Osteocyte (in vitro differentiated cells): ENCODE measurements at places on chromosomes 16 and 17.
A peak's percentile ranks its signal among the peaks of the same experiment; 100 is the strongest.

- no peaks in the 10 kb centered on the region for H3K27me3 ChIP-seq
- H3K4me3 ChIP-seq = peak overlapping the region; percentile 98
- H3K4me1 ChIP-seq = peaks cover 39% of the 10 kb centered on the region
- peaks cover 12% of the 10 kb centered on the region for H3K36me3 ChIP-seq
- no peak for DNase-seq
- H3K27ac ChIP-seq = peak overlapping the region; percentile 93
Observed at GRCh38 chr16:56450275-56450985, 702 bp downstream of the NUDT21 start.

DNA sequence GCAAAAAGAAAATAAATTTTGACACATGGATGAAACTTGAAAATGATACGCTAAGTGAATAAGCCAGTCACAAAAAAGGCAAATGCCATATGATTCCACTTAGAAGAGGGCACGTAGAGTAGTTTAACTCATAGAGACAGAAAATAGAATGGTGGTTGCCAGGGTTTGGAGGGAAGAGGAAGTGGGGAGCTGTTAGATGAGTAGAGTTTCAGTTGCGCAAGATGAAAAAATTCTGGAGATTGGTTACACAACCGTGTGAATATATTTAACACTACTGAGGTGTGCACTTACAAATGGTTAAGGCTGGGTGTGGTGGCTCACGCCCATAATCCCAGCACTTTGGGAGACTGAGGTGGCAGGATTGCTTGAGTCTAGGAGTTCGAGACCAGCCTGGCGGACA is 93.4 kb upstream of the TMEM132E start:
- no peaks in the 10 kb centered on the region for H3K4me1 ChIP-seq
- H3K4me3 ChIP-seq = no peak overlapping the region
- H3K36me3 ChIP-seq = no peaks in the 10 kb centered on the region
- DNase-seq = no peak
- no peak overlapping the region for H3K27ac ChIP-seq
- H3K27me3 ChIP-seq = no peaks in the 10 kb centered on the region

DNA sequence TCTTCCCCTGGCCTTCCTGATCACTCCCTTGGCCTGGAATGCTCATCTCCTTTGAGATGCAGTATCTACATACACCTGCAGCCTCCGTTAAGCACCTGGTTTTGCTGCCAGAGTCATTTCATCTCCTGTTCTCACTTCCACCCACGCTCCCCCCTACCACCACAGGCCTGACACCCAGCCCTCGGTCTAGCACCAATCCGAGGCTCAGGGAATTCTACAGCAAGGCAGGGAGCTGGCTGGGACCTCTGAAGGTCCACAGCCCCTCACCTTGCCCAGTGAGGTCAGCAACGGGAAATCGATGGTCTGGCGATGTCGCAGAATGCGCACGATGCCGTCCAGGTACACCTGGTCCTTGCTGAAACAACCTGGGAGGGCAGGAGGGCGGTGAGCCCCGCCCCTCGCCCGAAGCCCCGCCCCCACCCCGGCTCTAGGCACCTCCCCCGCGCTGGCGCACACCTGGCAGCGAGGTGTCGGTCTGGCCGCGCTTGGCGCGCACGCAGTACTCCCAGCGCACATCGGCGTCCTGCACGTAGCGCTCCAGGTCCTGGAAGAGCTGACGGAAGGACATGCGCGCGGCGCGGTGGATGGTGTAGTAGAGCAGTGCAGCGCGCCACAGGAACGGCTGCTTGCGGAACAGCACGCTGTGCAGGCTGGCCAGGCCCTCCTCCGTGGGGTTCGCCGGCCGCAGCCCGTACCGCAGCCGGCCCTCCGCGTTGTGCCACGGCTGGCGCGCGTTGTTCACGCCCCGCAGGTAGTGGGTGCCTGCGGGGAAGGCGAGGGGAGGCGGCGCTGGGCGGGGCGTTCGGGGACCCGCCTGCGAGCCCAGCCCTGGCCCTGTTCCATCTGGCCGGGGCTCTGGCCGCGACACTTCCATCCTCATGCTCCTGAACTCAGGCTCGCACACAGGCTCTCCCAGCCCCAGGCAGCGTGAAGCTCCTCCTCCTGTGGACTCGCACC is 5.7 kb downstream of the MATCAP1 start:
- no peaks in the 10 kb centered on the region for H3K36me3 ChIP-seq

GRCh38 chr16:13959626-13960025 is 39.7 kb downstream of the ERCC4 start:
- H3K36me3 ChIP-seq = no peaks in the 10 kb centered on the region
- H3K27me3 ChIP-seq = peaks cover 12% of the 10 kb centered on the region
- H3K4me1 ChIP-seq = peaks cover 59% of the 10 kb centered on the region
- no peak overlapping the region for H3K4me3 ChIP-seq

GRCh38 chr17:73304971-73305812 is 6.6 kb downstream of the CDC42EP4 start:
- peak overlapping the region; percentile 70 for H3K4me3 ChIP-seq
- DNase-seq = peak; percentile 91
- no peaks in the 10 kb centered on the region for H3K36me3 ChIP-seq
- H3K4me1 ChIP-seq = peaks cover 73% of the 10 kb centered on the region

DNA sequence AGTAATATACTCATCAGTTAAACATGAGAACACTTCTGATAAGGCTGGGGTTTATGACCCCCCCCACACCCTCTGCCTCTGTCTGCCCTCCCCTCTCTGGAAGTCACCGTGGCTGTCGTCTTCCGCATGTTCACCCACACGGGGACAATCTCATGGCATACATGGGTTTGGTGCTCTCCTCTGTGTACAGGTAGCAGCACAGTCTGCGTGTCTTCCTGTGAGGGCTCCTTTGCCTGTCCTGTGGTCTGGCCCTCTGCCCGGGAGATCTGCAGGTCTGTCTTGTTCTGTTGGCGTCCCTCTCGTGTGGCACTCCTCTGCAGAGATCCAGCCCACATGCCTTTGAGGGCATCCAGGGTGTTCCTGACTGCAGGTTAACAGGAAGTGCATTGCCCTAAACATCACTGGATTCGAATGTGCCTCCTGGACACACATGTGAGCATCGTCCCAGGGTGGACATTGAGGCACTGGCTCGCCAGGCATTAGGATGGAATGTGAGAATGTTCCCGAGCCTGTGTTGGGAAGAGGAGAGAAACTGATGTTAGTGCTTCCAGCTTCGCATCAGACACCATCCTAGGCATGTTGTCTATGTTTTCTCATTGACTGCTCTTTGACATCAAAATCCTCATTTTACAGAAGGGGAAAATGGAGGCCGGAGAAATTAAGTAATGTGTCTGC is 54.5 kb downstream of the NKD1 start:
- no peak overlapping the region for H3K27ac ChIP-seq
- H3K4me1 ChIP-seq = peaks cover 17% of the 10 kb centered on the region
- no peak for DNase-seq
- H3K4me3 ChIP-seq = no peak overlapping the region

- no peaks in the 10 kb centered on the region for H3K36me3 ChIP-seq
- H3K4me1 ChIP-seq = peaks cover 2% of the 10 kb centered on the region
- H3K27ac ChIP-seq = no peak overlapping the region
- H3K27me3 ChIP-seq = peaks cover 39% of the 10 kb centered on the region
- H3K4me3 ChIP-seq = no peak overlapping the region
Observed at GRCh38 chr17:7992516-7992915, 9.9 kb upstream of the GUCY2D start.

DNA sequence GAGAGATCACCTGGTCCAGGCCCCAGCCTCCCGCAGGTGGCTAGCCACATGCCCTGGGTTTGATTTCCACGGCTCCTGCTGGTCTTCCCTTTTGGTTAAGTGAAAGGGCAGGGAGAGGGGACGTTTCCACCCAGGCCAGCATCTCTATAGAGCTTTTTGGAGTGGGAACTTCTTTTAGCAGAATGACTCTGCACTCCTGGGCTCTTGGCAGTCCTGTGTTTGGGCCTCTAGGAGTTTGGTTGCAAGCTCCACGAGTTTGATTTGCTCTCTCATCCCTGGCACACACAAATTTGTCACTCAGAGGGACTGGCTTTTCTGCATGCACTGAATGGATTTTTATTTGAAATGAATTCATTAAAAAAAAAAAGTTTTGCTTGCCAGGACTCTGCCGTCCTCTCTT is 32.8 kb downstream of the MSI2 start:
- no peak overlapping the region for H3K27ac ChIP-seq
- DNase-seq = no peak
- peaks cover 48% of the 10 kb centered on the region for H3K4me1 ChIP-seq

DNA sequence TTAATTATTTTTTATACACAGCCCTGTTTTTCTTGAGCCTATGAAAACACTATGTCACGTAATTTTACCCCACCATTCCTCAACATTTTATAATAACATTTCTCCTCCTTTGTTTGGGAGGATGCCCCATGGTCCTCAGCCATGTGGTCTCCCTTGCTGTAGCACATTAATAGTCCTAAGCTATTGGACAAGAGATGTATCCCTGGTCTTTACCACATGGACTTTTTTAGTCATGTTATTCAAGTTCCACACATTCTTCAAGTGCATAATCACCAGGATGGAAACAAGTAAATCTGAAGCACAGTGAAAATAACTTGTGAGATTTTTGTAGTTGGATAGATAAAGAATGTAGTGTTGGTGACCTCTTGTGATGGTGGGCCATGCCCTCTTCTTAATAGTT is 2.0 kb upstream of the KRTAP2-3 start:
- DNase-seq = no peak
- H3K4me3 ChIP-seq = no peak overlapping the region
- H3K27ac ChIP-seq = peak overlapping the region; percentile 90
- H3K36me3 ChIP-seq = no peaks in the 10 kb centered on the region
- H3K4me1 ChIP-seq = peaks cover 49% of the 10 kb centered on the region

GRCh38 chr16:1341495-1342420 is 8.3 kb downstream of the BAIAP3 start:
- H3K27ac ChIP-seq = no peak overlapping the region
- peaks cover 5% of the 10 kb centered on the region for H3K27me3 ChIP-seq
- peaks cover 9% of the 10 kb centered on the region for H3K4me1 ChIP-seq
- no peaks in the 10 kb centered on the region for H3K36me3 ChIP-seq
- DNase-seq = no peak

DNA sequence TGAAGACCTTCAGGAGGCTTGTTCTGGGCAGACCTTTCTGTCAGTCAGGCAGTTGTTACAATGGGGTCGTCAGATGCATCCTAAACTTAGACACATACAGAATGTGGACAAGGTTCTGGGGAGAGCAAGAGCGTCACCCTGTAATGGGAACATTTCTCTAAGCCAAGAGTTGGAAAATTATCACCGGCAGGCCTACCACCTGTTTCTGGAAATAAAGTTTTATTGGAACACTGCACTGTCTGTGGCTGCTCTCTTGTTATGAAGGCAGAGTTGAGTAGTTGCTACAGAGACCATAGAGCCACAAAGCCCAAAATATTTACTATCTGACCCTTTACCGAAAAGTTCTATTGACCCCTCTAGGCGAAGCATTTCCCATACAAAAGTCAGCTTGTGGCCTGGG is 106.2 kb downstream of the CPPED1 start:
- no peak overlapping the region for H3K27ac ChIP-seq
- DNase-seq = no peak
- H3K27me3 ChIP-seq = no peaks in the 10 kb centered on the region
- no peak overlapping the region for H3K4me3 ChIP-seq
- no peaks in the 10 kb centered on the region for H3K4me1 ChIP-seq

DNA sequence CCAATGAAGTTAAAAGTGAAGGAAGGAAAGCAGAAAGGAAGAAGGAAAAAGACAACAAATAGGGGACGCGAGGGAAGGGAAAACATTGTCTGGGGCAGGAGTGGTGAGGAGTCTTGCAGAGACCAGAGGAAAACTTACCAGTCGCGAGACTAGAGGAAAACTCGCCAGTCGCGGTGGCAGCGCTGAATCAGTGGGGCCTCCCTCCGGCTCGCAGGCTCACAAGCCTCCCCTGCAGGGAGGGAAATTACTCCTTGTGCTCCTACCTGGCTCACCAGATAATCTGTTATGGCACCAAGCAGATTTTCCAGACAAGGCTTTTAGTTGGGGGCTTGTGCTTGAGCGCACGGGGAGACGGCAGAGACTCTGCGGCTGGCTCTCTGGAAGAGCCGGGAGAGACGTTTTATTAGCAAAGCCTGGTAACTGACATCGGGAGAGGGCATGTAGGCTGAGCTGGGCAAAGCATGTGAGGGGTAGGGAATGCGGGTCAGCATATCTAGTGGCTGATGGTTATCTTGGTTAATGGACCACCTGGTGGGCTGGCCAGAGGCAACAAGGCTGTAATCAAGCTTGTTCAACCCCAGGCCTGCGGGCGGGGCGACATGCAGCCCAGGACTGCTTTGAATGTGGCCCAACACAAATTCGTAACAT is 37.1 kb downstream of the LCMT1 start:
- no peak for DNase-seq
- H3K27ac ChIP-seq = no peak overlapping the region
- H3K4me3 ChIP-seq = no peak overlapping the region
- no peaks in the 10 kb centered on the region for H3K4me1 ChIP-seq

DNA sequence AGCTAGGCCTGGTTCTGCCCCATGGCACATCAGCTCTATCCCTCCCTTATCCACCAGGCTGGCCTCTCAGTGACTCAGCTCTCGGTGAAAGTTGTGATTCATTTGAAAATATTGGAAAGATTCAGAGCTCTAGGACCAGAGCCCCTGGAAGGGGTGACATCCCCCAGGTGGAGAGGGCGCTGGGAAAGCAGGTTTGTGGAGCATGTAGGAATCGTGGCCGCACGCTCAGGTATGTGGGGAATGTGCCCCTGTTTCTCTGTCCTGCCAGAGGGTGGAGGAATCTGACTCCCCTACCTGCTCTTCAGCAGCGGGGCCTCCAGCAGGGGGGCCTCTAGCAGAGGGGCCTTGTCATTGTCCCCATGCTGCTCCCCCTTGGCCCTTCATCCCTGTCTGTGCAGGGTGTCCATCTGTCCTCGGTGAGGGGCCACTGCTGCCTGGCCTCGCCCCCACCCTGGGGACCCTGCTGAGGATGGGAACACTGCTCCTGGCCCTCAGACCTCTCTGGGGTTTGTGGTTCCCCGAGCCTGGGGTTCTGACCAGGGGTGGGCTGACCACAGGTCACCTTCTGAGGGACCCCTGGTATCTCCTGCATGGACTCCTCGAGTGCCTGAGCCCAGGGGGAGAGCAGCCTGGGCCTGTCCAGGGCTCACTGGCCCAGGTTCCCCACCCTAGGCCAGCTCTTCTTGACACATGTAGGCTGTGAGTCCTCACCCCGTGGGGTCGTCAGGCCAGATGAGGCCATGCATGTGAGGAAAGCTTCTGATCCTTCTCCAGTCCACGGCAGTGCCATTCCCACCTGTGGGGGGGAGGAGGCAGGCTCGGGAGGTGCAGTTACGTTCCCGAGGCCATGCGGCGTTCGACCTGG is 47.5 kb downstream of the NT5M start:
- H3K4me1 ChIP-seq = peaks cover 12% of the 10 kb centered on the region
- no peak overlapping the region for H3K4me3 ChIP-seq
- no peak for DNase-seq
- H3K27me3 ChIP-seq = no peaks in the 10 kb centered on the region

GRCh38 chr16:55502801-55503366 is 6.0 kb upstream of the LPCAT2 start:
- peaks cover 63% of the 10 kb centered on the region for H3K4me1 ChIP-seq
- H3K27ac ChIP-seq = peak overlapping the region; percentile 44
- H3K27me3 ChIP-seq = no peaks in the 10 kb centered on the region
- DNase-seq = peak; percentile 85

GRCh38 chr17:66317629-66318028 is 15.2 kb downstream of the PRKCA start:
- H3K27ac ChIP-seq = peak overlapping the region; percentile 75
- no peaks in the 10 kb centered on the region for H3K27me3 ChIP-seq
- no peak overlapping the region for H3K4me3 ChIP-seq
- H3K36me3 ChIP-seq = peaks cover 15% of the 10 kb centered on the region
- peaks cover 55% of the 10 kb centered on the region for H3K4me1 ChIP-seq
